ENCODE measurements at places on chromosomes 13 and 19.
A peak's percentile ranks its signal among the peaks of the same experiment; 100 is the strongest.

DNA sequence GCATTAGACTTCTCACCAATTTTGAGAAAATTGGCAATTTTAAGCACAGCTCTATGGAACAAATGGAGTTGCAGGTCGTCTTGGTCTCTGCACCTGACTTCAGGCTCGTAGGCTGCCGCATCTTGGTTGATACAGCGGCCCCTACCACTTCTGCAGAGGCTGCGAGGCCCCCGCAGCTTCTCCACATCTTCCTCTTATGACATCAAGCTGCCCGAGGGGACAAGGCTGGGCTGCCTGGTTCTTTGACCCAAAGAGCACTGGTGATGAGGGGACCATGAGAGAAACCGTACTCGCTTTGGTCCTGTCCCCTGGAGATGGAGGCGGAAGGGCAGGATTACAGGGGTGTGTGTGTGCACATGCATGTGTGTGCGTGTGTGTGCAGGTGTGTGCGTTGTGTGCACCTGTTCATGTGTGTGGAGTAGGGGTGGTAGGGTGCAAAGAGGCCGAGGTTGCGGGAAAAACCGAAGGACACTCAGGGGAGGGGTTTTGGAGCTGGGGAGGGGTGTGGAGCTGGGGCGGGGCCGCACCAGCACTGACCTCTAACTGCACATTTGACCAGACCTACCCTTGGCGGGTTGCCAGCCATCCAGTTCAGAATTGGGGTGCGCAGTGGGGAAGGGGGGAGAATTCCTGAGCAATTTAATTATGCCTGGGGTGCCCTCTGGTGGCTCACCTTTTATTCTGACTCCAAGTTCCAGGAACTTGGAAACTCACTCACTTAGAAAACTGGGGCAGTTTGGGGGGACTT, 65.1 kb upstream of the ARHGEF7 start:
- DNase-seq: no peak

DNA sequence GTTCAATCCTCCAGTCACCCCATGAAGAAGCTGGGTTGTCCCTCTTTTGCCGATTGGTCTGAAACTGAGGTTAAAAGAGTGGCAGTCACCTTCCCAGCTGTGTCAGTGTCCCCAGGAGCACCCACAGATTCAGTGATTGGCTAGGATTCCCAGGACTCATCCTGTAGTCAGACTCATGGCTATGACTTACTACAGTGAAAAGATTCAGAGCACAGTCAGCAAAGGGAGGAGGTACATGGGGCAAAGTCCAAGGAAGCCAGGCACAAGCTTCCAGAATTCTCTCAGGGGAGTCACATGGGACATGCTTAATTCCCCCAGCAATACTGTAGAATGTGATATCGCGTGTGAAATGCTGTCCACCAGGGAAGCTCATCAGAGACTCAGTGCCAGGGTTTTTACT, 14.2 kb downstream of the ZNF473 start:
- no peak for DNase-seq

GRCh38 chr13:44768775-44769581, 192.8 kb upstream of the TSC22D1 start:
- DNase-seq: no peak

DNA sequence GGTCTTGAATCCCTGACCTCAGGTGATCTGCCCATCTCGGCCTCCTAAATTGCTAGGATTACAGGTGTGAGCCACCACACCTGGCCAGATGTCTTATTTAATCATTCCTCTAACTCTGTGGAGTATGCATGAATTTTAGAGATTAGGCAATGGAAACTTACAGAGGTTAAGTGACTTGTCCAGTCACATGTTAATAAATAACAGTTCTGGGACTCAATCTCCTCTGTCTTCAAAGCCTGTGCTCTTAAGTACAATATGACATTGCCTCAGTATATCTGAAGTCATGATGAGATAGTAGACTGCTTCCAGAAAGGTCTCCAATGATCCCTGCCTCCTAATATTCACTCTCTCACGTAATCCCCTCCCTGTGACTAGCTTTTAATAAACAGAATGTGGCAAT, 72.9 kb upstream of the TDRD3 start:
- DNase-seq: no peak

DNA sequence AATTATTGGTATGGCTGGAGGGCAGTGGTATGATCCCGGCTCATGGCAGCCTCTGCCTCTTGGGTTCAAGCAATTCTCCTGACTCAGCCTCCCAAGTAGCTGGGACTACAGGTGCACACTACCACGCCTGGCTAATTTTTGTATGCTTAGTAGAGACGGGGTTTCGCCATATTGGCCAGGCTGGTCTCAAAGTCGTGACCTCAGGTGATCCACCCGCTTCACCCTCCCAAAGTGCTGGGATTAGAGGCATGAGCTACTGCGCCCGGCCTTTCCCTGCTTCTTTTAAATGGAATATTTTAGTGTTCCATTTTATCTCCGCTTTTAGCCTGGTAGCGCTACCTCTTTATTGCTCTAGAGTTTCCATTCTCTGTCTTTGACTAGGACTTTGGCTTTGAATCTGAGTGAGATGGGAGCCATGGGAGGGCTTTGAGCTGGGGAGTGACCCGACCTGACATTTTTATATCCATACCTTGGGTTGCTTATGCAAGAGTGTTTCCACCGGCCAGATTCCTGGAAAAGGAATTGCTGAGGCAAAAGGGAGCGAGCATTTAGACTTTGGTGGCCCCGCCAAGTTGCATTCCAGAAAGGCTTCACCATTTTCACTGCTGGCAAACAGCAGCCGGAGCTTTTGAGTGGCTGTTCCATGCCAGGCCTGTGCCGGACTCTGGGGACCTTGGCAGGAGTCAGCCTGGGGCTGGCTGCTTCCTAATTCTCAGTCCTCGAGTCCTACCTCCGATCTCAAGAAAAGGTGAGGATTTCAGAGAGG, 22.9 kb downstream of the BICRA start:
- no peak for DNase-seq

GRCh38 chr13:81017513-81018152, 676.7 kb upstream of the SPRY2 start:
- DNase-seq: no peak

- DNase-seq: no peak
Measured at GRCh38 chr13:97953376-97953970, at the start of gene IPO5. TSS of gene IPO5 (plus strand) at chr13:97953675. CDS start at chr13:97976697, 23,022 bp downstream.

DNA sequence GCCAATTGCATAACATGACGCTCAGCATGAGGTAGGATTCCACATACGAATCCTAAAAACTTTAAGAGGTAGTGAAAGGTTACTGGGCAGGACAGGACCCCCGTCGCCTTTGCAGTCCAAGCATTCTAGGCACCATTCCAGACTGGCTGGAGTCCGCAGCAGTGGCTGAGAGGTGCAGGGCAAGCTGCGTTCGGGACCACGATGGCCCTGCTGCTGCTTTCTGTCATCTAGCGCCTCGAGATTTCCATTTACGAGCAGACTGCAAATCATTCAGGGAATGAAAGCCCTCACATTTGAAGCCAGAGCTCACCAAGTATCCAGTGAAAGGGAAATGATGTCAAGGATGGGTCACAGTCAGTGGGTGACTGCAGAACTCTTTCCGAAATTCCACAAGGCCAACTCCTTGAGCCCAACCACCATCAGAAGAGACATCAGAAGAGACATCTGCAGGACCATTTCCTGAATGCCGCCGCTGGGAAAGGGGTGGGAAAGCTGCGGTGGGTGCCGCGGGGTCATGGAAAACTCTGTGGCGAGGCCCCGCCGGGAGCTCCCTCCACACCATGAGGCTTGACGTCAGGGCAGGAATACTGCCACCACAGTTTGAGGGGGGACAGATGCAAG, 88.3 kb downstream of the COL4A1 start:
- DNase-seq: no peak

DNA sequence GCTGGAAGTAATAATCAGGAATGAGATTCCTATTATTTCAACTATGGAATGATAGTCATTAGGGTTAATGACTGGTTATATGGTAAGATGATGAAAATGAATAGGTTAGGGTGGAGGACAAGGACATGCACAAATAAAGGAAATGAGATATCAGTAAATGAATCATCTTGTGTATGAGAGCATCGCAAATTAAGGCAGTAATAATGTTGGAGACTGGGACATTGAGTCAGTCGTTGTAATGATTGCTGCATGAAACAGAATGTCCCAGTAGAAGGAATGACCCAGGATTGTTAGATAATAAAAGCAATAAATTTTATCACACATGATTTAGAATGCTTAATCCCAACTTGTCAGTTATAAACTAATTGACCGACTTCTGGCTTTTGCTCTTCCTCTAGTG, 1733.7 kb upstream of the PCDH20 start:
- DNase-seq: no peak

GRCh38 chr13:25064396-25064795, 31.5 kb upstream of the PABPC3 start:
- no peak for DNase-seq

GRCh38 chr19:28307487-28307886, 905.5 kb downstream of the UQCRFS1 start:
- peak; percentile 45 for DNase-seq

- DNase-seq: no peak
Measured at GRCh38 chr19:15268192-15268927, 36.1 kb upstream of the EPHX3 start.

- DNase-seq: no peak
Measured at GRCh38 chr13:91220872-91221271, 126.6 kb upstream of the MIR17HG start.

Measured in AG09319 (cell line).